ENCODE measurements at places on chromosomes 3 and 15.
A peak's percentile ranks its signal among the peaks of the same experiment; 100 is the strongest.

GRCh38 chr3:122992676-122993075, 34.9 kb downstream of the SEMA5B start:
- no peak for DNase-seq

DNA sequence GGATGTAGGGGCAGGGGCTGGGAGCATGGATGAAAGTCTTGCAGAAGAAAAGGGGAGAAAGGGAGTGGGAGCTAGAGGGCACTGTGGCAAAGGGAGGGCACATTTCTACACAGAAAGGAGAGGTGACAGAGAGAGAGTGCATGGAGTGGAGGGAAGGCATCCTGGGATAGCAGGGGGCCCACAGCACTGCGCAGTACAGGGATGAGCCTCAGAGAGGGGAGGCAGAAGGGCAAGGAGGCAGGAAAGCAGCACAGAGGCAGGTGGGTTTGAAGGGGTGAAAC, 5.4 kb downstream of the STOML1 start:
- no peak for DNase-seq

- DNase-seq: no peak
Observed at GRCh38 chr3:58345457-58345856, 12.8 kb downstream of the PXK start.

DNA sequence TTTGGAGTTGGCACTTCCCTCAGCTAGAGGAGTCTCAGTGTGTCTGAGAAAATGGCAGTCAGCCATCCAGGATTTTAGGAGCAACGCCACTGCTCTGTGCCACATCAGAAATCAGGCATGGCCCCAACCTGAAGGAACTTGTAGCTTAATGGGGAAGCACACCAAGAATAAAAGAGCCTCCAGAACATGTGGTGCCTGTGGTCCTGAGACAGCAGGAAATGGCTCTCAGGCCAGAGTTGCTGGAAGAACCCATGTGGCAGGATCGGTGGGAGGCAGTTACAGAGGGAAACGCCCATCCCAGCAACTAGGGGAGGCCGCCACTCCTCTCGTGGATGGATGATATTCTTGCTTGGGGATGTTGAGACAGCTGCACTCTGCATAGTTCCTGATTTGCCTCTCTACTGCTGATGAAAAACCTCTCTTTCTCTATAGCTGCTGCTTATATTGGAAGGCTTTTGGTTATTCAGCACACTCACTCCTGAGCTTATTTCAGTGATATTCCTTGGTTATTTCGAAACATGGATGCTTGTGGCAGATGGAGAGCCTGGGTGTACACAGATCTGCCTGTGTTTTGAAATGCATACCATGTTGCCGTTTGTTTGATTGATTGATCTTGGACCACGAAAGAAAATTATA, 52.4 kb downstream of the KLHL25 start:
- no peak for DNase-seq

GRCh38 chr3:96813820-96814650, at the start of gene EPHA6:
Gene EPHA6, plus strand, starts transcription at chr3:96814594.
- DNase-seq: peak; percentile 50

GRCh38 chr3:169028716-169029115, 634.8 kb downstream of the MECOM start:
- DNase-seq: no peak

DNA sequence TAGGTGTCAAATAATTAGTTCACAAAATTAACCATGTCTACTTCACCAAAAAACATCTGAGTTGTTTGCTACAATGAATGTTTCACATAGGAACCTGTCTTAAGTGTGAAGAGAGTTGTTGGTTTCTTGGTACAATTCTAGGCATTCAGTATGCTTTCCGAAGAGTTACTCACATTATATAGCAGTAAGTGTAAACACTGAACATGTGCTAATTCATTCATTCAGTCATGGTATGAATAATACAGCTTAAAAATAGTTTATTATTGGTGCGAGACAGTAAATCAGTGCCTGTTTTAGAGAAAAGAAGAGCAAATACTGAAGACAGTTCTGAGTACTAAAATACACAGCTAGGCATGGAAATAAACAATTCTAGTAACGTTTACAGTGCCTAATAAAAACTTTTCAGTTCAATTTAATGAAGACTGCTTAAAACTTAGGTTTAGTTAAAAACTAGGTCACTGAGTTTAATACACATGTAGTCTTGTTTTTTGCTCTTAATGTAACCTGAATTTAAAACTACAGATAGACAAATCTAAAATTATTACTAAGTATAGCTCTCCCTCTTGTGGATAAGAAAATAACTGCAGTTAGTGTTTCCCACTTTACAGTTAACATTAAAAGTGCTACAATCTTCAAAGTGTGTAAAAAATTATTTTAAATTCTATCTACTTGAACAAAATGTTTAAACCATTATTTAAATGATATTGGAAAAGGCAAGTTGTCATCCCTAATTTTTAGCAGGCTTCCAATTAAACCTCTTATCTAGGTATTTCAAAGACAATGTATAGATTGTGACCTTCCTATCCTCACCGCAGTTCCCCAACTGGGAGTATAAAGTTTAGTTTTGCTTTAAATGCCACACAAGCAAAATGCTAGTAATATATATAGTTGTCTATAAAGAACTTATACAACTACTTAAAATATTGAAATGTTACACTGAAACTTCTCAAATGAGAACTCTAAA, 20.1 kb upstream of the ZCWPW2 start:
- no peak for DNase-seq

DNA sequence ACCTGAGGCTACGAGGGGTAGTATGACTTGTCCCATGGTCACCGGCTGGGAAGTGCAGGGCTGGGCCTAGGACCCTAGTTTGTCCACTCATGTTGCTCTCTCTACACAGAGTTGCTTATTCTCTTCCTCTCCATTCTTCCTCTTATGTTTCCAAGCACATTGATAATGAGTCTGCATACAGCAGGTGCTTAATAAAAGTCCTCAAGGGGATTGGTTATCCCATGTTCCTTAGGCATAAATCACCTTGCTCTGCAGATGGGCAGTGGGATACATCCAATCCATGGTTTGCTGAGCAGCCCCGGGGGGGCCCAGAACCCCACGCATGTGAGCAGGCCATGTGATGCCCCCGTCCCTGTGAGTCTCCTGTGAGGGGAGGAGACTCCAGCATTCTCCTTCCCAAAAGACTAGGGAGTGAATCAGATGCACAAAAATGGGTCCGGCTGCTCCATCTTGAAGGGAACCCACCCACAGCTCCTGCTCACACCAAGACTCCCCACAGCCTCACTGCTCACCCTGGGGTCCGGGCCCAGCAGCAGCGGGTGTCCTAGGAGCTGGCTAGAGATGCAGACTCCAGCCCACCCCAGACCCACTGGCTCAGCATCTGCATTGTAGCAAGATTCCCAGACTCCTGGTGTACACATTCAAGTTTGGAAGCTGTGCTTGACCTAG, 139.9 kb downstream of the NUP210 start:
- DNase-seq: no peak

DNA sequence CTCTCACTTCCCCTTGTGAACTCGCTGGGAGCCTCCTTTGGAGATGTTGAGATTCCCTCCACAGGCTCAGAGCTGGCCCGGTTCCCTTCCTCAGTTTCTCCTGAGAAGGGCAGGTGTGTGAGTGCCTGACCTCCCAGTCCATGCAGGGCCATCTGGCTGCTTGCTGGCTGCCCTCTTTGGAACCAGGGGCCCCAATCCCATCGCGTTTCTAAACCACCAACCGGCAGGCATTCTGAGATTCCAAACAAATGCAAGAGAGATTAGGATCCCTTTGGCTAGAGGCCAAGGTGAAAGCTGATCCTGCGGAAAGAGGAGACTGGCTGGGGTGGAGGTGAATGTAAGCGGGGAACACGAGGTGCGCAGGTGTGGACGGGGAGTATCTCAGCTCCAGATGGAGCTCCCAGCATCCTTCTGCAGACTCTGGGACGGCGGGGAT, 2.9 kb upstream of the PRRT3 start:
- no peak for DNase-seq

DNA sequence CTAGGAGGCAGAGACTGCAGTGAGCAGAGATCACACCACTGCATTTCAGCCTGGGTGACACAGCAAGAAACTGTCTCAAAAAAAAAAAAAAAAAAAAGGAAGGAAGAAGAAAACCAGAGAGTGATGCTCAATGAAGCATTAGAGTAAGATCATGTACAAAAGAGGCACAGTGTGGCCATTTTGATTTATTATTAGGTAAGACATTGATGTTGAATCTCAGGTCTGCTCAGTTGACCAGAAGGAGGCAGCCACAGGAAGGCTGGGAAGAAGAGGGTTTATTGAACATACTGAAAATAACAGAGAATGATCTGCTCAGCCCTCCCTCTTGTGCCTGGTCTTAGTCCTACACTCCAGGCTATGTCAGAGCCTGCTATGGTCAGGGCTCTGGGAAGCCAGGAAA, 15.6 kb downstream of the LRRK1 start:
- no peak for DNase-seq

- DNase-seq: no peak
Observed at GRCh38 chr3:45043728-45044299, 17.7 kb downstream of the CLEC3B start.

GRCh38 chr3:122397201-122397600, 13.2 kb downstream of the FAM162A start:
- no peak for DNase-seq

- DNase-seq: no peak
Observed at GRCh38 chr3:42213417-42213816, 52.6 kb downstream of the CCK start.

DNA sequence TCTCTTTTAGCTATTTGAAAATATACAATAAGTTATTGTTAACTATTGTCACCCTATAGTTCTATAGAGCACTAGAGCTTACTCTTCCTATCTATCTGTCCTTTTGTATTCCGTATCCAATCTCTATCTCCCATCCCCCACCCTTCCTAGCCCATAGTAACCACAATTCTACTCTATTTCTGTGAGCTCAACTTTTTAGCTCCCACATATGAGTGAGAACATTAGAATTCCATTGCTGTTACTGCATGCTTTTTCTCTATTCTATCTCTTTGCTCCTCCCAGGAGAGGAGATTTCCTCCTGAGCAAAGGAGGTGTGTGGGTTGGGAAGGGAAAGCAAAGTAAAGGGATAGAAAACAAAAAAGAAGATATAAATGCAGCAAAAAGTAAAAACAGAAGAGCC, 105.6 kb upstream of the SLC4A7 start:
- no peak for DNase-seq

DNA sequence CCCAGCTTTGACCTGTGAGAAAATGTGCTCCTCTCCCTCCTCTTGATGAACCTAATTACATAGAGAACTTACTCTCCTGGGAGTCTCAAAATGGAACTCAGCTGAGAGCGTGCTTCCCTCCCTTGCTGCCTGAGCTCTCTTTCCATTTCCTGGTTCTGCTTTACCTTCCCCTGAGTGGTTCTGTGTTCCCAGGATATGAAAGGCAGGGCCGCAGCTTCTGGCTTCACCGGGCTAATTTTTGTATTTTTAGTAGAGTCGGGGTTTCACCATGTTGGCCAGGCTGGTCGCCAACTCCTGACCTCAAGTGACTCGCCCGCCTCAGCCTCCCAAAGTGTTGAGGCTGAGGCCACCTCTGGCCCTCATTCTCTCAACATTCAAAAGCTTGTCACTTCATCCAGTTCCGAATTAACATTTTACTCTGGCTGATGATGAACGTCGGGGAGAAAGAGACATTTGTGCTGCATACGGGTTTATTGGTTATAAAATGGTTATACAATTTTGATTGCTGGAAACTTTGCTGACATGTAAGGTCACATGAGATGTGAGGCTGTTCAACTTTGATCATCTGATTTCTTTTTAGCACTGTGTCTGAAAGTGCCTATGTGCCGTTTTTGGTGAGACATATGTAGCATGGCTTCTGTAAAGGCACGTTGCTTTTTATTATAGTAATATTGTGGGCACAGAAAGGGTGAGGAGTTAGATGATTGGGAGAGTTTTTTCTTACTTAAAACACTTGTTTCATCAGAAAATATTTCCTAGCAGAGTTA, 6.6 kb downstream of the PLS1 start:
- no peak for DNase-seq

DNA sequence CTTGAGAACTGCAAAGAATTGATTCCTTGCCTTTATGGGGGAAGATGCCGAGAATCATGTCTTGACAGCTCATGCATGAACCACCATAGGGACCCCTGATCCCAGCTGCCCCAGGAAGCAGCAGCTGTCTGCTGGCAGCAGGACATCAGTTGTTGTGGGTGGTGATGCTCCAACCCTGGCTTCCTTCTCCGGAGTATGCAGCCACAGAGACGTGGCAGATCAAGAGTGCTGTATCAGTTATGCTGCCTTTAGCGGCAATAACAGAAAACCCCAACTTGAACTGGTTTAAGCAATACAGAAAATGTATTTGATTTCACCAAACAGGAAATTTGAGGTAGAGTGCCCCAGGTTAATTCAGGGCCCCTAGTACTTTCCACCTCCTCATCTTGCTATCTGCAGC, 92.2 kb upstream of the TNFAIP8L3 start:
- DNase-seq: no peak

DNA sequence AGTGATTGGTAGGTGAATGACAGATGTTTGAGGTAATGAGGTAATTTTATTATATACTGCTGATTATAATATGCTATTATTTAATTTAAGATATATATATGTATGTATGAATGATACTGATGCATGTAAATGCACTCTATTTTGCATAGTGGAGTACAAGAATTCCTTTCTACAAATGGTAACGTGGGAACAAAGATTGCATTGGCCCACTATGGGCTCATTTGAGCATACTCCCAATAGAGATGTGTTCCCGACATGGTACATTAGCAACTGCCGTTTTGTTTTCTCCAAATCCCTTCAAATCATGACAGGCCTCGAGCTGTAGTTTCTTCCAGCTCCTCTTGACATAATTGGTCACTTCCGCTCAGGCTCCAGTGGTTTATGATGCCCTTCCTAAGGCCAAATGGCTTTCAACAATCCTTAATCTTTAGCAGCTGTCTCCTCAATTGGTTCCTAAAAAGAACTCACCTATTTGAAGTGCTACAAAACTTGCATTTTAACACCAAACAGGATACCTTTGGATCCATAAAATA, 266.1 kb downstream of the ADAMTSL3 start:
- no peak for DNase-seq

DNA sequence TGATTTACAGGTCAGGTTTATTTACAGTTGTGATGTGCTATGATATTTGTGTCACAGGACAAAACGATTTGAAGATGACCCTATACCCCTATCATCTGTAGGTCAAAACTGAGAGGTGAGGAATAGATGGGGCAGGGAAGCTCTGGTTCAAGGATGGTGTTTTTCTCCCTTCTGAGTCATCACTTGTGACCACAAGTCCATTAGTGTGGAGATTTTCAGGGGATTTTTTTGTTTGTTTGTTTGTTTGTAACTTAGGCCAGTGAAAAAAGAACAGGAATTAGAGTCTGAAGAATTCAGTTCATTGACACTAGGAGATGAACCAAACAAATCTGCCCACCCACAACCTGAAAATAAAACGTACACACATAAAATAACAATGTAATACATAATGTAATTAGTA, 62.7 kb upstream of the FAM98B start:
- no peak for DNase-seq

DNA sequence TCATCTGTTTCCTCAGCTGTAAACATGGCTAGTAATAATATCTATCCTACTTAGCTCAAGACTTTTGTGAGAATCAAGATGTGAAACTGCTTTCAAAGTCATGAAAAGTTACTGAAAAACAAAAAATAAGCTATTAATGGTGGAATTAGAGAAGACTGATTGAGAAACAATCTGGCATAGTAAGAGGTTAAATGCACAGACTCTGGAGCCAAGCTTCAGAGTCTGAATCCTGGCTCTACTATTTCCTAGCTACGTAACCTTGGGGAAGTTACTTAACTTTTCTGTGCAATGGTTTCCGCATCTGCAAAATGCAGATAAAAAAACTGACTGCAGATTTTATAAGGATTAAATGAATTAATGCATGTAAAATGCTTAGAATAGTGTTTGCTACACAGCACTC, 28.8 kb downstream of the LRRFIP2 start:
- no peak for DNase-seq

Measured in A549 (cell line).